Erythroblast (primary cell): ENCODE measurements at places on chromosomes 7 and 10.

DNA sequence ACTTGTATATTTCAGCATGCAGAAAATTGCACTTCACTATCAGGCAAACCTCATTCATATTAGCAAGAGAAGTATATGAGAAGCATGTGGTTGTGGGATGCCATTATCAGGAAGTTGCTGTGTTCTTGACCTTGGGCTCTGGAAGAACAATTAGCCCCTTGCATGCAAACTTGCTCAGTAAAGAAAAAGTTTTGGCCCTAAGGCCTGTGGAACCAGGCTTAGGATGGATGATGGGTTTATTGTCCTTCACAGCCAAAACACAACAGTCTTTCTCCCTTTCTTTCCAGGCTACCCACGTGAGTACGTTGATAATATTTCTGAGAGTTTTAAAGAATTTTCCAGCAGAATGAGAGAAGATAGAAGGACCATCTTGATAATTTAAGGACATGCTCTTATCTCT lies 166.4 kb downstream of the AUTS2 start:
- DNase-seq, result no peak

DNA sequence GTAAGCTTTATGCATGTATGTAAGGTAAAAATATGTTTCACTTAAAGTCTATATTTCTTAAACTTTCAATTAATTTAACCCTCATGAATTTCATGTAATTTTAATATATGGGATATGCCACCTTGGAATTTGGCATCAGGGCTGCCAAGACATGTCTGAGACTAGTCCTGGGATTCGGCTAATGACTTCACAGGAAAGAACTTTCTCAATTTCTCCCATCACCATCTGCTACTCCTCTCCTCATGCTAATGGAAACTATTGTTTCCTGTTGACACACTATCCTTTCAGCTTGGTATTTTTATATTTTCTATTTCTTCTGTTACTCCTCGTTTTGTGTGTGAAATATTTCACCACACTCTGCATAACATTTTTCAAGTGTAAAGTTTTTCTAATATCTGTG lies 205.9 kb downstream of the ARL4A start:
- no peak for DNase-seq

DNA sequence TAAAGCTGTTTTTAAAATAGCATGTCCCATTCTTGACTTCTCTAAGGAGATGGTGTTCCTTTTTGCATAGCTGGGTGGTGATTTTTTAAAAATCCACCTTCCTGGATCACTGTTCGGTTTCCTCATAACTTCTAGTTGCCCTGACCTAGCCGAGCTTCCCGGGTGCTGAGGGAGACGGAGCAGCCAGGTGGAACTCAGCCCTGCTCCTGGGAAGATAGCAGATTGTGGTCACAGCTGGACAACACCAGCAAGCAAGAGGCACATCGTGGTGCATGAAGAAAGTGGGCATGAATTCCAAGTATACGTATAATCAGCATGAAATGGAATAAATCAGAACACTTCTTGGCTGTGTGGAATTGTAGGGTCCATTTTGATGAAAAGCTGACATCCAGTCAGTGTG lies 73.5 kb upstream of the RSU1 start:
- no peak for DNase-seq

GRCh38 chr7:143239813-143240212 lies 18.0 kb downstream of the TAS2R40 start:
- DNase-seq, result no peak

DNA sequence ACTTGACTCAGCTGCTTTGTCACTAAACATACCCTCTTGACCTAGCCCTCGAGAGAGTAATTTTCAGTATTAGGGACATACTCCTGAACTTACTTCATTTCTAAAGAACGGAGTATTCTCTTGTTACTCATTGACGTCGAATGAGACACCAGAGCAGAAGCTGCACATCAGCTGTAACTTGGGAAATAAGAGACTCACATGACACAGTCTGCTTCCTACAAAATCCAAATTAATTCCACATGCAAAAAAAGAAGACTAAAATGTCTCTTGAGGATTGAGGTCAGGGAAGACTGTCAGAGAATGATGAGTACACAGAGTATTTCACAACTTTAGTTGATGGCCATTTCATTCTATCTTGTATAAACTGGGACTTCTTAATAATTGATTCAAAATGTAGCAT lies 114.7 kb upstream of the EGFR start:
- DNase-seq, result no peak

DNA sequence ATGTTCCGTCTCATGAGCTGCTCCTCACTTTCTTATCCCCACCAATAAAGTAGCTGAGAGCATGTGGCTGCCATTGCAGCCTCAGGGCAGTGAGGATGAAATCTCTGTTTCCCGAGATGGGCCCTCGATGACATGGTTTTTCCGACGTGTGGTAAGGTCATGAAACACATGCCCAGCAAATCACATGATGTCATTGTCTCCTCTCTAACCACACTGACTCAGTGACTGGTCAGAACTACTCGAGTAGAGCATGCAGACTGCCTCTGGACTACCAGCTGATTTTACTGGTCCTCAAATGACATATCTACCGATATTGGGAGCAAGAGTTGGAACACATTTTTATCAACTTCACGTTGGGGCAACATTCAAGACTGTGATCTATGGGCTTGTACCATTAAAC lies 786.1 kb downstream of the CNTNAP2 start:
- DNase-seq, result no peak

GRCh38 chr10:123669886-123670285 lies 3.7 kb downstream of the GPR26 start:
- no peak for DNase-seq

- DNase-seq, result no peak
Observed at GRCh38 chr7:44706788-44707557, 41.7 kb upstream of the ZMIZ2 start.

DNA sequence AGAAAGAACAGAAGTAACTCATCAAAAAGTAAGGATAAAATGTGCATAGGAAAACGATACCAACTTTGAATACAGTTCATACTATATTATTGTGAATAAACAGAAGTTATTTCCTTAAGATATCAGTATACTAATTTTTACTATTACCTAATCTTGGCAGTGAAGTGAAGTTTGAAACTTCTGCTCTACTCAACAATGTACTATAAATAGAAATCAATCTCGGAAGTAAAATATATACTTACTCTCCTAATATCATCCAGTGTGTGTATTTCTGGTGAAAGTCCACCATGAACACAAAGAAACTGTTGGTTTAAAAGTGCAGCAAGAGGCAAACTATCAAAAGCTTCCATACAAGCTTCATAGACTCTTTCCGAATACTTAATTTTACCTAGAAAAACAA lies 24.6 kb downstream of the PPP3CB start:
- DNase-seq, result no peak

DNA sequence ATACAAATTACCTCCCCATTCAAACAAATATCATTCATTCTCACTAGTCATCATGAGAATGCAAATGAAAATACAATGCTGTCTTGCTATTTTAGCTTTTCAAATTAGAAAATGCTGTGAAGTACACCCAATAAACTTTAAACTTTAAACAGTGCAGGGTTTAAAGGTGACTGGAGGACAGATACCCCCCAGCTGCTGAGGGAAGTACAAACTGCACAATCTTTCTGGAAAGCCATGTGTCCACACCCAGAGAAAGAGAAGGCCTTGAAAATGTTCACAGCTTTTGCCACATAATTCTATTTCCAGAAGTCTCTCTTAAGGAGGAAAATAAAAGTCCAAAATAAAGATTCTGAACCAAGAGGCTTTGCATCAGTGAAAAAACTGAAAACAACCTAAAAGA lies 56.5 kb downstream of the PIK3AP1 start:
- DNase-seq, result no peak

GRCh38 chr10:71865561-71866041 lies 14.6 kb upstream of the PSAP start:
- DNase-seq, result no peak

DNA sequence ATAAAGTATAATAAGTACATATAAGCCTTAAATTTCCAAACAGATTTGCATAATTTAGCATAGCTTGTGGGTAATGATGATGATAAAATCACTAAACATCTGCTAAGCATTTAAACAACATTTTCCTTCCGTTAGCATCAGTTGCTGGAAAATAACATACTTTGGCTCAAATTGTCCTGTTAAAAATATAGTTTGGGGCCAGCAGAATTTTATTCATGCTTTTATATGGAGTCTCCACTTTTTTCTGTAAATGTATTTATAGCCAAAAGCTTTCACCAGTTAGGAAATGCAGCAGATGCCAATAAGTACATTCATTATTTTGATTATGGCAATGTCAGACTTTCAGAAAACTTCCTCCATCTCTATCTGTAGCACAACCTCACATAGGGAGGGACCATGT lies 107.2 kb downstream of the CNTNAP2 start:
- no peak for DNase-seq

GRCh38 chr10:108632144-108632543 lies 1291.2 kb downstream of the XPNPEP1 start:
- DNase-seq, result peak; percentile 2

- peak; percentile 45 for DNase-seq
Observed at GRCh38 chr7:28190077-28190710, 9.6 kb upstream of the JAZF1 start.

- DNase-seq, result peak; percentile 63
Observed at GRCh38 chr10:102714621-102715455, at the start of gene SFXN2. Gene SFXN2 (plus strand): TSS chr10:102714636. CDS start chr10:102726637, 12,001 bp downstream.

DNA sequence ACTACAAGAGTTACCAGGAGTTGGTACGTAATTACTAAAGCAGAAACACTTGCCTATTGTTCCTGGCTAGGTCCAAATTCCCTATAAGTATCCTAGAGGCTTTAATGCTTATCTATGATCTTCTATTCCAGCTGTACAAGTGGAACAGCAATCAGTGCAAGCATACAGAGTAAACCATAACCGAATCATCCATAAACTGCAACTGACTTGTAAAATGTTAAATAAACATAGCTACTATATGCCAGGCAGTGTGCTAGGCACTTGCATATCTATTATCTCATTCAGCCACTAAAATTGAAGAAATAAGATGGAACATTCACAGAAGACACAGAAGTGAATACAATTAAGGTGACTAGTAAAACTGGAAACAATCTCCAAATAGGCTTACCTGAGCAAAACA lies 55.7 kb downstream of the IRF5 start:
- no peak for DNase-seq

GRCh38 chr10:75304313-75304712 lies 68.6 kb upstream of the COMTD1 start:
- DNase-seq, result no peak

DNA sequence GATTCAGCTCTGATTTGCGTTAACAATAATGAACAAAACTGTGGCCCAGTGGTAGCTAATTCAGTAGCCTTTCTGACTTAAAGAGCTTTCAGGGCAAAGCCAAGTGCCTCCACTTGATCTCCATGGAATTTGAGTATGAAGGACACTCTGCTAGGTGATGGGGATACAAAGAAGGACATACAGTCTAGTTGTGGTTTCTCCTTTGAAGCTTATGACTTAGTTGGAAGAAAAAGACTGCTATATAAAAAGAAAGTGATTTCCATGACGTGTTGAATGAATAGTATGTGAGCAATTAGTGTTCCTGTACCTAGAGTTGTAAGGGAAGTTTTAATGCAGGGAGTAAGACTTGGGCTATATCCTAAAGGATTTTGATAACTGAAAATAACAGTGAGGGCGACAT lies 8.3 kb downstream of the PDCD4 start:
- no peak for DNase-seq

DNA sequence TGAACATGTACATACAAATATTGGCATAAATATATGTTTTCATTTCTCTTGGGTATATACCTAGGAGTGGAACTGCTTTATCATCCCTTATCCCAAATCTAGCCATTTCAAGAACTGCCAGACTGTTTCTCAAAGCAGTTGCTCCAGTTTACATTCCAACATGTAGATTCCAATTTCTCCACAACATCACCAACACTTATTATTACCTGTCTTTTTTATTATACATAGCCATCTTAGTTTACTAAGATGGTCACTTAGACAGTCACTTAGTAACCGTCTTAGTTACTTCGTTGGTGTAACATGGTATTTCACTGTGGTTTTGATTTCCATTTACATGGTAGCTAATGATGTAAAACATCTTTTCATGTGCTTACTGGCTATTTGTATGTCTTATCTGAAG lies 82.7 kb downstream of the ZFAND4 start:
- DNase-seq, result no peak

GRCh38 chr7:96329241-96329640 lies 7.3 kb upstream of the SLC25A13 start:
- DNase-seq, result no peak

DNA sequence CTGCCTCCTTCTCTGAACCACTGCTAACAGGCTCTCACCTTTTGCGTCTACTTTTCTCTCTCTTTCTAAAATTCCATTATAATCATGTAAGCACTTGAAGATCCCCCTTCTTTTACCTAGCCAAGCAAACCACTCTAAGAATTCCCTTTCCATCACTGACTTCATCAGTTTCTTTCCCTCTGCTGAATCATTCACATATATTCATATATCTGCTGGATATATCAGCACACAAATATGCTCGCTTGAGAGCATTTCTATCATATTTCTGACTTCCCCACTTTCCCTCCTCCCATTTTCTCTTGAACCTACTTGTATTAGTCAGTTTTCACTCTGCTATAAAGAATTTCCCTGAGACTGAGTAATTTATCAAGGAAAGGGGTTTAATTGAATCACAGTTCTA lies 84.2 kb upstream of the LRRN3 start:
- no peak for DNase-seq

GRCh38 chr7:832968-833424 lies 720 bp downstream of the SUN1 start:
- no peak for DNase-seq

- no peak for DNase-seq
Observed at GRCh38 chr10:75407713-75408508, 6.3 kb upstream of the ZNF503 start.

DNA sequence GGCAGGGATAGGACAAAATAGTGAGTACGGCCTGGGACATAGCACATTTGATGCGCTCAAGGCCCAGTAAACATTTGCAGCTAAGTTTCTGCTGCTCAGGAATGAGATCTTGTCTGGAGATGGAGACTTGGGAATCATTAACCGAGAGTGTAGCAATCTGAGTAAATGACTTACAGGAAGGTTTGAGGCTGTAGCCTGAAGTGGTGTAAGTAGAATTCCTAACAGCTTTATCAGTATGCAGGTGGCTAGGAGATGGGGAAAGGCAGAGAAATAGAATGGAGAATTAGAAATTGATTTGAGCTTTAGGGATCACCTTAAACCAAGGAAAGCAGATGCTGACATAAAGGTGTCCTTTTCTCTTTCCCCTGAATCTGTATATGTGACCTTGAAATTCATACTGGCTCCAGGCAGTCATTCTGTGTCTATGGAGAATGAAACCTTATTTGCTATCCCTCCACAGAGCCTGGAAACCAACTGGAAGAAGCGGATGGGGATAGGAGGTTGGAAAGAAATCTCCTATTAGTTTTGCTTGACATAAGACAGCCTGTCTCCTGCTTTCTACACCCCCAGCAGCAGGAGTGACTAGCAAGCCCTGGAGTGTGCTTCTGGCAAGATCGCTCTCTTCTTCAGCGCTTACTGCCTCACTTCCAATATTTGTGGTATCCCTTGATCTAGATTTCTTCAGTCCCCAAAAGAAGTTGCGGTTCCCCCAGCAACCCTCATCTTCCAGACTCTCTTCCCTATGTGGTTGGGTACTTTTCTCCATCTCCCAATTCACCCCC lies 6.4 kb upstream of the PON2 start:
- DNase-seq, result no peak

- peak; percentile 76 for DNase-seq
Observed at GRCh38 chr7:133230591-133231194, 22.2 kb upstream of the EXOC4 start.
